NCI-H1048 (cell line): ENCODE measurements at places on chromosomes 12 and 14.

DNA sequence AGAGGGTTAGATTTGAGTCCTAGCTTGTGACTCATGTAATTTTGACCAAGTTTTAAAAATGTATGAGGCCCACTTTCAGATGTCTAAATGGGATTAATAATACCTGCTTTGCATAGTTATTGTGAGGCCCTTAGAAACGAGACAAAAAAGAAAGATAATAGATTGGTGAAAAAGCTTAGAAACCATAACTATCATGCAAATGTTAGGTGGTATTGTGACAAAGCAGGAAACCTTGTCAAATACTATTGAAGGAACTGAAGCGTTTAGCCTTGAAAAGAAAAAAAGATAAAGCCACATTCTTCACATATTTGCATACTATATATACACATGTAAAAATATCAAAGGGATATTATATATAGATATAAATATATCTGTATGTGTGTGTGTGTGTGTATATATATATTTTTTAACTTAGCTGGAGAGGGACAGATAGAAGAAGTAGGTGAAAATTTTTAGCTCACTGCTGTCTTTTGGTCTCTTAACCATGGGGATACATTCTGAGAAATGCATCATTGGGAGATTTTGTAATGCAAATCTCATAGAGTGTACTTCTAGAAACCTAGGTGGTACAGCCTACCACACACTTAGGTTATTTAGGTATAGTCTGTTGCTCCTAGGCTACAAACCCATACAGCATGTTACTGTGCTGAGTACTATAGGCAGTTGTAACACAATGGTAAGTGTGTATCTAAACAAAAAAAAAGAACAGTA is 270.3 kb downstream of the CCDC91 start:
- peak; percentile 78 for DNase-seq

DNA sequence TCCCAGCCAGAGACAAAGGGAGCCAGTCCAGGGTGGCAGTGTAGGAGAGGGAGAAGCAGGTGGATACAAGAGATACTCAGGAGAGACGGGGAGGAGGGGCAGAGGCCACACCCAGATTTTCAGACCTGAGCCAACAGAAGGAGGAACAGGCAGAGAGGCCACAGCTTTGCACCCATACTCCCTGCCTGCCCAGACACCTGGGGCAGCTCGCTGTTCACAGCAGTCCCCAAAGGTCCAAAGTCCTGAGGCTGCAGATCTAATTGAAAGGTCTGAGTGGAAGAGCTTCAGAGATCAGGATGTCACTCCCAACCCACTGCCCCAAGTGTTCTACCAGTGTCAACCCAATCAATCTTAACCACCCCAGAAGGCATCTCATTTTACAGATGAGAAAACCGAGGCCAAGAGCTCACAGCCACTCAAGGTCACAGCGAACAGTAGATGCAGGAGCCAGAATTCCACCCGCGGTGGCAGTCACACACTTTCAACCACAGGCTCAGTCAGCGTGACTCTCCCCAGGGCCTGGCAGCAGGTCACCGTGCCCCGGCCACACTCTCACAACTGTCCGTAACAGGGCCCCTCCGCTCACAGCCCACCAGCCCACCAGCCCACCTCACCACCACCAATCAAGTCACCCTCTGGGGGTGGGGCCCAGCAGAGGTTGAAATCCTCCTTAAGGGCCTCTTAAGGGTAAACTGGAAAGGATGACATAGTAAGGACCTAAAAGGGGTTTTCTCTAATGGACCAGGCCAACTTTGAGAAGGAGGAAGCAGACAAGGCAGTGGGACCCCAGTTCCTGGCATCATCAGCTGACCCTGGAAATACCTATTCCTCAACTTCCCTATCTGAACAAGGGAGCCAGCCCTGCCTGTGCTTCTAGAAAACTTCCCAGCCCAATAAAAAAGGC is 33.3 kb downstream of the ACTN1 start:
- DNase-seq: no peak

DNA sequence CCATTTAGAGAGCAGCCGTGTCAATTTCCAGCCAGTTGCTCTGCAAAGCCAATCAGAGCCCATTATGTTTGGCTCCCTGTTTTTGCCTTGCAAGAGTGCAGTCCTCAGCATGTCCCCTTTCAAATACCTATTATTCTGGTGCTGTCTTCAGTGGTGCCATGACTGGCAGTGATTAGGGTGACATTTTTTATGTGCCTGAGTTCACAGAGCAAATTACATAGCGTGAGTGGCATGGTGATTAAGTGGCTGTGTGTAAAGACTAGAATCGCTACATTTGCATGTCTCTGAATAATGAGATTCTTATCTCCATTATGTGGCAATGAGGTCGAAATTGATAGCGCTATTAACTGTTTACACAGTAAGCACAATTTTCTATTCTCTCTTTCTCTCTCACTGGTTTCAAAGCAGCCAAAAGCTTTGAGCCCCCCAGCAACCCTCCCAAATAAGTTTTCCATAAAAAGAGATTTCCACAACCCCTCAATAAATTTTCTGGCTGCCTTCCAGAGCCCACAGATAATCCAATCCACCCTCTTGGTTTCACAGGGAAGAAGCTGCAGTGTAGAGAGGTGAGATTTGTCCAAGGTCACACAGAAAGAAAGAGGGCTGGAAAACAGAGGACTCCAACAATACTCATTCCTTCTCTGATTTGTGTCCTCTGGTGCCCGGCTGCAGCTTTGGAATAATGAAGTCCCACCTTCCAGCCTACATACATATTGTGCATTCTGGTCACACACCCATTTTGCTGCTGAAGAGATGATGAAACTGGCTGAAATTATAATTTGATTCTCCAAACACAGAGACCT is 58.8 kb upstream of the NUDT4 start:
- peak; percentile 76 for DNase-seq

DNA sequence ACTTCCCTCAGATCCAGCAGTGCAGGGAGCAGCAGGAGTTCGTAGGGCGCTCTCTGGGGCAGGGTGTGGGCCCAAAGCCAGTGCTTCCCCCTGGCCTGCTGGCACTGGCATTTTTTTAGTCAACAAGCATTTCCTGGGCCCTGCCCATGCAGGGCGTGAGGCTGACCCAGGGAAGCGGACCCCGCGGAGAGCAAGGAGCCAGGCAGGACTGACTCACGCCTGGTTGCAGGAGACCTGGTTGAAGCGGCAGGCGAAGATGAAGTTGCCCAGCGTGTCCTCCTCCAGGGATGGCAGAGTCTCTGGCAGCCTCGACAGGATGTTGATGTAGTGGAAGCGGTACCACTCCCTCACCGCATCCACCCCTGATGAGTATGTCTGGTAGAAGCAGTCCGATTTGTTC is 13.5 kb downstream of the SCNN1A start:
- DNase-seq: no peak

GRCh38 chr14:52834440-52834842 is 43.0 kb upstream of the GNPNAT1 start:
- no peak for DNase-seq

DNA sequence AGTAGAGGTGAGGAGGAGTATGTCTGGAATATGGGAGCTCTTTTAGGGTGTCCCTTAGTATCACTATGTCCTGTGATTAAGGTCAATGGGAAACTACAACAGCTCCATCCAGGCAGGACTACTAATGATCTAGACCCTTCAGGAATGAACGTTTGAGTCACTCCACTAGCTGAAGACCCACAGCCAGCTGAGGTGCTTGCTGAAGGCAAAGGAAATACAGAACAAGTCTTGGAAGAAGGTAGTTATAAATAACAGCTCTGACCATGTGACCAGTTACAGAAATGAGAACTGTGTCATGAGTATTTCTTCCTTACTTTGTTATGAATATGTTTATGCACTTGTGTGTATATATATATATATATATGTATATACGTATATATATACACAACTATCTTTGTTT is 40.5 kb upstream of the USP44 start:
- no peak for DNase-seq

- DNase-seq: no peak
Measured at GRCh38 chr14:64137657-64138290, 156.4 kb downstream of the ESR2 start.

DNA sequence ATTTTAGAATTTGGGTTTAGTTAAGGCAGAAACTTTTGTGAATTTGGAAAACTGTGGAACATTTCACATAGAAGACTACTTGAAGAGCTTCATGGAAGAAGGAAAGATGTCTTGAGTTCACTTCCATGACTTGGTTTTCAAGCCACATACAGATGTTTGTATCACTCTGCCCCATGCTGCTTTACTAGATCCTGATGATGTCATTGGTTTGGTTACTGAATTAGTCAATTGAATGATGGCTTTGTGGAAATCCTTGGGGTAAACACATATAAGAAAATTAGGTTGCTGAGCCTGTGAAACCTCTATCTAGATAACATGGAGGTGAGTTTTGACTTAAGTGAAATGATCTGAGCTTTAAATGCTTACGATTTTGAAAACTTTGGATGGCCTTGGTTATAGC is 90.6 kb downstream of the LRRK2 start:
- DNase-seq: no peak

GRCh38 chr14:102333390-102333789 is 13.8 kb downstream of the ZNF839 start:
- no peak for DNase-seq

- no peak for DNase-seq
Measured at GRCh38 chr14:105204206-105204930, 23.3 kb upstream of the NUDT14 start.

DNA sequence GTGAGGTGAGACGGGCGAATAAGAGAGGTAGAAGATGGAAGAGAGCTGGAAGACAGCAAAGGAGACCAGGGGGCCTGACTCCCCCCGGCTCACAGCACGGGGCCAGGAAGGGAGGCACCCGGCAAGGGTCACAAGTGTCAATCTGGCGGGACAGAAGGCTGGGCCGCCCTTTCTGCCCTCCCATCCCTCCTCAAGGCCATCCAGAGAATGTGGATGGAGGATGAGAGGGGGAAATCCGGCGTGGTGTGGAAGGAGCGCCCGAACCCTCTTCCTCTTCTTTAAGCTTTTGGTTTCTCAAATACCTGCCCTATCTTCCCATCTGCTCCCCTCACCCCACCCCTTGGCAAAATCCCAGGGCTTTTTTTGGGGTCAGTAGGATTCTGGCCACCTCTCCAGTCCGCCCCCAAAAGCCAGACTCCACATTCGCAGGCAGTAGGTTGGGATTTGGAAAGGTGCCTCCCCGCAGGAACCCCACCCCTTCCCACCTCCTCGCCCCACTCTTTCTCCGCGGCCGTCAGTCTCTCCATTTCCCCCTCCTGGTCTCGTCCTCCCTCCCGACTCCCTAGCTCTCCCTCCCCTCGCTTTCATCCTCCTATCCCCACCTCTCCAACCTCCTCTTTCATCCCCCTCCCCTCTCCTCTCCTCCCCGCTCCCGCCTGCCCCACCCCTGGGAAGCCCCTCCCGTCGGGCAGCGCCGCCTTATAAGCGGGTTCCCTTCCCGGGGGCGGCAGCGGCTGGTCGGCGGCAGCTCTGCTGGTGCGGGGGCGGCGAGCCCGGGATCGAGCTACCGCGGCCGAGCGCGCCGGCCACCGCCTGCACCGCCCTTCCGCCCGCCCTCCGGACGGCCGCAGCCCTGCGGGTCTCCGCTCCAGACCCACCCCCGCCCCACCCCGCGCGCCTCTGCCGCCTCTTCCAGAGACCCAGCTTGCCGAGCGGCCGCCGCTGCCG is at the start of gene PTMS:
TSS of gene PTMS (plus strand) at position 730 of the 948 bp plus-strand sequence. CDS start 343 bp downstream, outside the sequence.
- peak; percentile 54 for DNase-seq

- no peak for DNase-seq
Measured at GRCh38 chr14:99534863-99535262, 53.7 kb downstream of the CCNK start.
